NCI-H2171 treated with DMSO at 0.1 percent for 48 hours (cell line): ENCODE measurements at places on chromosomes 5 and 9.

DNA sequence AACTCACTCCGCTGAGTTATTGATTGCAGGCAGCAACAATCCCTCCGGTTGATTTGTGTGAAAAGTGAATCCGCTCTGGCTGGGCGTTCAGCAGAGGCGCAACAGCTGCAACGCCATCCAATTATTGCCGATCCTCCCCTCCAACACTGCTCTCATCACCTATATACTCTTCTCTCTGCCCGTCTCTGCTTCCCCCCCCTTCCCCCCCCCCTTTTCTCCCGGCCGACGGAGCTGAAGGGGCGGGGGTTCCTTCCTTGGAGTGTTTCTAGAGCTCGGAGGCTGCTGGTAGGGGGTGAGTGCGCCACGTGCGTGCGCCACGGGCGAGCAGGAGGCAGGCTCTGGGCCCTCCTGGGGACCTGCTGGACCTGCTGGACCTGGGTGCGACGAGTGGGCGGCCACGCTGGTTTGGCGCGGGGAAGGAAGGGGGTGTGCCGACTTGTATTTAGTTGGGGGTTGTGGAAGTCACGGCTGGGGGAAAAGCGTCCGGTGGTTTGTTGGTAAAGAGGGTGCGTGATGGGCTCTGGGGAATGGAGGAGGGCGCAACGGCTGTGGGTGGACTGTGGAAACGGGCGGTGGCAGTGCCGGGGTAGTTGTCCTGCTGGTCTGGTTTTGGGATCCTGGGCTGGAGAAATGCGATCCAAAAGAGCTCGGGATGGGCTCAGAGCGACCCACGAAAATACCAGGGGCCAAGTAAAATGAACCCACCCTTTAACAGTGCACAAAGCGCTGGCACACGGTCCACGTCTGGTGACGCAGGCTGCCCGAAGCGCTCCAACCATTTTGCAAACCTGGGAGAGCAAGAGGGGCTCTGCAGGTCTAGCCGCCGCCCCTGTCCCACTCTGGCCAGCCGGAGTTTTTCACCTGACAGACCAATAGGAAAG lies 6.4 kb upstream of the MEF2C start:
- DNase-seq: no peak

DNA sequence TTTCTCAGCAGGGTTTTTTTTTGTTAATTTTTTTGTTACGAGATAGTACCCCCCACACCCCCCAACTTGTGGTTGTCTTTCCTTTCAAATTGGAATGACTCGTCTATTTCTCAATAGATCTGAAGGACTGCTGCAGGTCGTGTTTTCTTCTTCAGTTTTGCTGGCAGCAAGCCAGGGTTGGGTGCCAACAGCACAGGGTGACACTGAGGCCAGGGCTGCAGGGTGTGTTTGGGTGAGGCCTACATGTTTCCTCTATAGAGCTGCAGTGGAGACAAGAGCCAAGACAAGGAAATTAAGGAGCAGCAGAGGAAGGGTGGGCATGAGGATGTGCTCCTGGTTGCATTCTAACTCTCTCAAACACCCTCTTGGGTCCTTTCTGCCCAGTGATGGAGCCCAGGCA lies 52.2 kb downstream of the NXNL2 start:
- DNase-seq: no peak

DNA sequence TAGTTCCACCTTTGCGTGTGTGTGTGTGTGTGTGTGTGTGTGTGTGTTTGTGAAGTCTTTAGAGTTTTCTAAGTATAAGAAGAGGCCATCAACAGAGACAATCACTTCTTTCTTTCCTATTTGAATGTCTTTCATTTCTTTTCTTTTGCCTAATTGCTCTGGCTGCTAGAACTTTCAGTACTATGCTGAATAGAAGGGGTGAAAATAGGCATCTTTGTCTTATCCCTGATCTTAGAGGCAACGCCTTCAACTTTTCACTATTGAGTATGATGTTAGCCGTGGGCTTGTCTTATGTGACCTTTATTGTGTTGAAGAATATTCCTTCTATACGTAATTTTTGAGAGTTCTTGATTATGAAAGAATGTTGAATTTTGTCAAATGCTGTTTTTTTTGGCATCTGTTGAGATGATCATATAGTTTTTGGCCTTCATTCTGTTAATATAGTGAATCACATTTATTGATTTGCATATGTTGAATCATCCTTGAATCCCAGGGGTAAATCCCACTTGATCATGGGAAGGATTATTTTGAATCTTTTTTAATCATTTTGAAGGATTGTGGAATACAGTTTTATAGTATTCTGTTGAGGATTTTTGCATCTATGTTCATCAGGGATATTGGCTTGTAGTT lies 134.8 kb upstream of the CD180 start:
- no peak for DNase-seq

GRCh38 chr9:89543621-89544278 lies 45.8 kb upstream of the SEMA4D start:
- DNase-seq: no peak

- DNase-seq: no peak
Observed at GRCh38 chr5:72505016-72505415, 2.2 kb downstream of the ZNF366 start.

GRCh38 chr5:123545506-123545905 lies 33.5 kb downstream of the CSNK1G3 start:
- DNase-seq: no peak

DNA sequence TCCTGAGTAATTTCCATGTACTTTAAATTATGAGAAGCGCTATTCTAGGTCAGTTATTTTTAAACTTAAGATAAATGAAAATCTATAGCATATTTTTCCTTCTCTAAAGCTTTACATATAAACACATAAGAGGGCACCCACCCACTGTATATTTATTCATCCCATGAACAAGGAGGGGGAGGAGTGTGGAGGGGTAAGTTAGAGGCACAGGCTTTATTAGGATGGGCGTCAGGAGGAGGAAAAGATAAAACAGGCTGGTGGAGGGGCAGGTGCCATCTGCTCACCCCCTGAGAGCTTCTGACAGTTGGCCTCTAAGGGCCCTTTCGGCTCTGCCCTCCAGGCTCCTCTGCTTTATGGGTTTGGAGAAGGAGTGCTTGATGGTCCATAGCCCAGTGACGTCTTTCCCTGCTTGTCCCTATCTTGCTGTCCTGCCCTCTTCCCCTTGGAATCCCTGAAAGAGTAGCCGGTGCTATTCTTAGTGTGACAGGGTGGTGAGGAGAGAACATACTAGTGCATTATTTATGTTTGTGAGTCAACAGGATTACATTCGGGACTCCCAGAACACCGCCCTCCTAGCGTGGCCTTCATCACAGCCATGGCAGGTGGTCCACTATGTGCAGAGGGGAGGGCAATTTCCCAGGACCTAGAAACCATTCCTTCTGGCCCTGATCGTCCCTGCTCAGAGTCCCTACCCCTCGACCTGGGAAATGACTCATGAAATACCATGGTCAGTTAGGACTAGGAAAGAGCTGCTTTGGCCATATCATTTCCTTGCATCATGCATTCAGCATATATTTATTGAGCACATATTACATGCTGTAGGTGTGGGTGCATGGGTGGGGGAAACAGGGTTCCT lies 7.9 kb upstream of the SYNPO start:
- DNase-seq: peak; percentile 77
